ENCODE measurements at places on chromosomes 7 and 10.

DNA sequence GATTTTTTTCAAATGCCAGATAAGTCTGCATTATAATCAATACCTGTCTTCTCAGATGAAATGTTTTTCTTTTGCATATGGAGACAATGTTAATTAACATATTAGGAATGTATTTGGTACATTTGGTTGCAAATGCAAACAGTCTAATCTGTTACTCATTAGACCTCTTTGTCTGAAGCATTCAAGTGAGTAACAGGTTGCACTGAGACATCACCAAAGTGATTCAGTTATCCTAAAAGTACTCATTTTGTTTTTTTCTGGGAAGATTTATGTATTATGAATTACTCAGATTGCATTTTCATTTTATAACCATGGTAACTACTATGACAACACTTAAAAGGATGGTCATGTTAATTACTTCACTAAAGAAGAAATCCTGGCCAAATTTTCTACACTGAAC, 513.6 kb downstream of the HTR7 start:
- DNase-seq = no peak

DNA sequence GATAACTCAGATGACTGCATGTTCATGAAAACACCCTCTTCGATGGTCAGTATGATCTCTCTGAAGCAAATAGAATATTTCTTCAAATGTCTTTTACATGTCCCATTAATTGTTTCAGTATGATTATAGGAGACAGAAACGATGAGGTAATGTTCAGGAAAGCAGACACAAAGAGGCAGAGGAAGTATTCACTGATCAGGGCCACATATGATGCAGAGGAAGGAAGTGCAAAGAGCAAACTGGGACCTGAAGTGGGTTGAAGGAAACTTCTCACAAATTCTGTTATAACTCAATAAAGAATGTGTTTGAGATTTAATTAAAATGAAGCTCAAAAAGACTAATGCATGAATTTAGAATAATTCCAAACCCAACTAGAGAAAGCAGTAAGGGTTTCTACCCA, 70.5 kb downstream of the TES start:
- no peak for DNase-seq

GRCh38 chr10:21135023-21135931, 238.2 kb upstream of the NEBL start:
- no peak for DNase-seq

- no peak for DNase-seq
These were observed 5.5 kb upstream of the IQUB start for GRCh38 chr7:123539871-123540270.

GRCh38 chr7:120856621-120857352, 1.2 kb downstream of the TSPAN12 start:
- peak; percentile 0 for DNase-seq

- no peak for DNase-seq
These were observed 110.7 kb downstream of the RNF32 start for GRCh38 chr7:156751319-156751718.

DNA sequence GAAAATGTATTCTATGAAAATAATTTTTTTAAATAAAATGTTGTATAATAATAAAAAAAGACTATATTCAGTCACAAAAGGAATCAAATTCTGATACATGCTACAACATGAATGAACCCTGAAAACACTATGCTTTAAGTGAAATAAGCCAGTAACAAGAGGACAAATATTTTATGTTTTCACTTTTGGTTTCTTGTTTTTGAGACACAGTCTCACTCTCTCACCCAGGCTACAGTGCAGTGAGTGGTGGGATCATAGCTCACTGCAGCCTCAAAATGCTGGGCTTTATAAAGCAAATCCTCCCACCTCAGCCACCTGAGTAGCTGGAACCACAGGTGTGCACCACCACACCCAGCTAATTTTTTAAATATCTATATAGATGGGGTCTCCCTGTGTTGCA, 64.2 kb downstream of the CNOT4 start:
- DNase-seq = no peak

- DNase-seq = no peak
These were observed 57.2 kb downstream of the MGAM2 start for GRCh38 chr7:142168746-142169145.

GRCh38 chr10:101393378-101393777, 39.4 kb downstream of the BTRC start:
- DNase-seq = no peak

- DNase-seq = no peak
These were observed 17.0 kb downstream of the BCAP29 start for GRCh38 chr7:107596881-107597581.

- DNase-seq = no peak
These were observed 60.5 kb upstream of the MPP7 start for GRCh38 chr10:28363376-28363775.

- DNase-seq = no peak
These were observed 36.3 kb downstream of the GPR22 start for GRCh38 chr7:107505997-107506673.

DNA sequence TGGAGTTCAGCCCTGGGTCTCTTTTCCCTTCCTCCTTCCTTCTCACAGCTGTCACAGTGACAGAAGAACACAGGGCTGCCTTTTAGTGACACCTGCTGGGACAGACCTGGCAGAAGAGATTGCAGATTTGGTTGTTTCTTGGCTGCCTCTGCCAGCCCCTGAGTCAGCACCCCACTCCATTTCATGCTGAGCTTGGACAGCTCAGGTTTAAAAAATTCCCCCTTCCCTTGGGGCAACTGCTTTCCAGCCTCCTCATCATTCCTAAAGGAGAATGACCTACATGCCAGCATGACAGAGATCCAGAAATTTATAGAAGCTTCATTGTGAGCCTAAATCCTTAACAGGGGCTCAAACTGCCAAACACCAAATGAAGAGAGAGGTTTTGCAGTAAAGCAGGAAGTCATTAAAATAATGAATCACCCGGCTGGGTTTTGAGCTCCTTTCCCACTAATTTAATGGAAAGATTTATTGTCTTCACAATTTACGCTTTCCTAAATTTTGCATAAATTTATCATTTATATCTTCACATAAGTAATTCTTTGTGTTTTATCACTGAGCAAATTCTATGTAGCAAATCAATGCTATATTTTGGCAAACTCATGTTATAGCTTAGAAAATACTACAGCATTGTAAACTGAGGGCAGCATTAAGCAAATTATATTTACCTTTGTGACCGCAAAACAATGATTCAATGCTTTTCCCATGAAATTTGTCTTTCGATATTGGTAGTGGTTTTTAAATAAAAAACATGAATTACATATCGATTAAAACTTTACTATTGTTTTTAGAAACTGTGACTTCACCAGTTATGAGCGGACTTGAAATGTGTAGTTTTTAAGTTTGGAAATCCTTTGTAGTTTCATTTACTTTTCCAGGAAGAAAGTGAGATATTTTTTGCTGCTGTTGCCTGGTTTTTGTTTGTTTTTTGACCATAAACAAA, 399.5 kb upstream of the ANKRD30A start:
- no peak for DNase-seq

DNA sequence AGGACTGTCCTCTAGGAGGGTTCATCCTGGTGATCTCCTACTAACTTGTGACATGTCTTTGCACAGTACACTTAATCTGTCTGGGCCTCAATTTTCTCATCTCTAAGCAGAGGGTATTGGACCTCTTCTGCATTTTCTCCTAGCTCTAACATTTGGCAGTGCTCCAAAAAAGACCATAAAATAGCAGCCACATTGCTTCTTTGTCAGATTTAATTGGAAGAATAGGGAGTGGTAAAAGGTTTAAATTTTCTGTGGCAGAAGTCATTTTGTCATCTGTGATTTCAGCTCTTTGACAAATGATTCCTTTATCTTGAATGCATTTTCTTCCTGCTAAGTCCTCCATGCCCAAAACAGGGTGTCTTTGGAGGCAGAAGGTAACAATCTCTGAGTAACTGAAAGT, 289.9 kb upstream of the LRGUK start:
- no peak for DNase-seq

DNA sequence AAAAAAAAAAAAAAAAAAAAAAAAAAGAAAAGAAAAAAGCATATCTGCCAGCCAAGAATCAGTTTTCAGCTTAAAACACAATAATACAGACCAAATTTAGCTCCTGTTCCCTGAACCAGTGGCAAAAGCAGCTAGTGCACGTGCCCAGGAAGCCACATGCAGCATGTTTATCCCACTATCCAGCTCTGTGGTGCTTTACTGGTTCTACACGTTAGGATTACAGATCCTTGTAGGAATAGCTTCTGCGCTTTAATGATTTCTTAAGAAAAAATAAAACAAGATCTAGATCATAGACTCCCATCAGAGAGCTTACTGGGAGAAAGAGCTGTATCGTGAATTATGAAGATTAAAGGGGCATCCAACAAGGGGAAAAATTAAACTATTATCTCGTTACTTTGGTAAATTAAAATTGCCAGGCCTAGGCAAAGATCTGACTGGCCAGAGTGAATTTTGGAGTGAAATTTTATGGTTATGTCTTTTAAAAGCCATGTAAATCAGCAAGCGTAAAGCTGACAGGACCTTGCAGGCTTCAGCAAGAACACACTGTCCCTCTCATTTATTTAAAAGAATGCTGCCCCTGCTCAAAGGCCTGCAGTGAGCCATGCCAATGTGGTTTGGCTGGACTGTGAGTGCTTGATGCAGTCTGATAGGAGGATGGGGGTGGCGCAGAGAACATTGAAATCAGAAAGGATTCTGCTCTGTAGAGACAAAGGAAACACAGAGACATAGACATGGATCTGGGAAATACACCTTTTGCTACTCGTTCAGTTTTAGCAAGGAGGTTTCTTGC, 177.3 kb upstream of the PHYHIPL start:
- DNase-seq = no peak

DNA sequence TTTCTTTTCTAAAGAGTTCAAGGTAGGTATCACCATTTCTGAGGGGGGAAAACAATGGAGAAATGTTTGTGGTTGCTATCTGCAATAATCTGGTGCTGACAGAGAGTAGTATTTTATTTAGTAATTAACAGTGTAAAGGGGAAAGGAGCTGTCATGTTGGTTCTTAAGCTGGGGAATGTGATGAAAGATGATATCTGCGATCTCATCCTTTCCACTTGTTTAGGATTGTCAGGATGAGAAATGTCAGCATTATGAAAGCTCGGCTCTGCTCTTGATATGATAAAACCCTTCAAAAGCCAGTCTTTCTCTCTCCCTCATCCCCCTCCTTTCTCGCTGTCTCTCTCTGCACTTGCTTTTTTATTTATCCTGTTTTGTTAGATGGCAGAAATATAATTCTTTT, 106.1 kb downstream of the POU6F2 start:
- no peak for DNase-seq

- no peak for DNase-seq
These were observed 55.4 kb downstream of the LYZL1 start for GRCh38 chr10:29344073-29344820.

DNA sequence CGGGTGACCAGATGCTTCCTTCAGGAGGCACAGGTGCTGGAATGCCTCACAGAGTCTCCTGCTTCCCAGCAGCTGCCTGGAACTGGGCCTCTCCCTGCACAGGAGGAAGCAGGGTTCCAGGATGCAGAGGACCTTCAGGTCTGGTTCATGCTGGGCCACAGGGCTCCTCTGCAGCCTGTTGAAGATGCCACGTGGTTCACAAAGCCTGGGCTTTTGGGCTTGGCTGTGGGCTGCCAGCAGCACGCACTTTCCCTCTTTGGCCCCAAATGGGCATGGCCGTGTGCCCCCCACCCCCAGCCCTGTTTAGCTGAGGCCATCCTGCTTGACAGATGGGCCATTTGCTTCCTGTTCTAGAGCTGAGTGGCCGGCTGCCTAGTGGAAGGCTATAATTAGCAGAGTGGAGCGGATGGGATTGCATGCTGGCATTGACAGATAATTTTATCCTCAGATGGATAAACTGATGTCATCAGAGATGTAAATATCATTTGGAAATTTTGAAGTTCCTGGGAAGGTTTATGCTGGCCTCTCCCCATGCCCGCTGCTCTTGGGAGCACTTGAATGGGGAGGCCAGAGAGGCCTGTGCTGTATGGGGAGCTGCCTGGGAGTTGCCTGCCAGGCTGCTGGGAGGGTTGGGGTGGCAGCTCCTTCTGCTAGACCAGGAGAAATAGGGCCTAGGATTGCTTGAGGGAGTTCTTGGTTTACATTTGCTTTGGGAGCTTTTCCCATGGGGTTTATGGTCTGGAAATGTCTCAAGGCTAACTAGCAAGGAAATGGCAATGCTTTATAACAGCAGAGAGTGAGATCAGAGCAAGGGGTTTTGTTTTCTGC, 28.2 kb downstream of the TSPAN15 start:
- no peak for DNase-seq

- DNase-seq = no peak
These were observed 25.8 kb upstream of the PCGF5 start for GRCh38 chr10:91194497-91195179.

GRCh38 chr10:116886772-116887171, 37.5 kb downstream of the ENO4 start:
- no peak for DNase-seq

- no peak for DNase-seq
These were observed 50.0 kb downstream of the FIGNL1 start for GRCh38 chr7:50400114-50400513.

DNA sequence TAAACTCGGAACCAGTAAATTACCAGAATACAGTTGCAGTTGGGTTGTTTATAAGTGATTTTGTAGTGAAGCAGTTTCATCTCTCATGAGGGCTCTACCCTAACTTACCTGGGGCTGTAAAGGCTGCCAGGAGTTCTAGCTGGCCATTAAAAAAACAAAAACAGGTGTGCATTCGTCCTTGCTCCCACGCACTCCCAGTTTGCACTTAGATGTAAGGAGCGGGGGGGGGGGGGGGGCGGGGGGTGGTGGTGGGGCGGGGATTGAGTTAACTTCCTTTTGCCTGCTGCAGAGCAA, 2.3 kb upstream of the PFKFB3 start:
- no peak for DNase-seq

- no peak for DNase-seq
These were observed 182.3 kb downstream of the NPSR1 start for GRCh38 chr7:34840176-34840785.

- no peak for DNase-seq
These were observed 27.0 kb downstream of the LMOD2 start for GRCh38 chr7:123682690-123683089.

DNA sequence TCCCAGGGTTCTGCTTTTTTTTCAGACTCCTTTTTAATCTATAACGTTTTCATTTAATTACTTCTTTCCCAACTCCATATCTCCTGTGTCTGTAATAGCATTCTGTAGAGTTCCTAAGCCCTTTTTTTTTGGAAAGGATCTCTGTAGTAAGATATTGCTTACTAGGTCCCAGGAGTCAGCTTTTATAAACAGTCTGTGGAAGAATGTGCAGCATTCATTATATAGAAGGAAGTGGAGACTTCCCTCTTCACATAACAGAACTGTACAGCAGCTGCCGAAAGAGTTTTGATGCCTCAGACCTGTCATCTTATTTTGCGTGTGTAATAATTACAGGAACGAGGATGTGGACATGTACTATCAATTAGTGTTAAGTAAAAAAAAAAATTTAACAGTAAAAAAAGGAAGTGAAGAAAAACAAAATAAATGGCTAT, 7.4 kb upstream of the STEAP4 start:
- DNase-seq = no peak

DNA sequence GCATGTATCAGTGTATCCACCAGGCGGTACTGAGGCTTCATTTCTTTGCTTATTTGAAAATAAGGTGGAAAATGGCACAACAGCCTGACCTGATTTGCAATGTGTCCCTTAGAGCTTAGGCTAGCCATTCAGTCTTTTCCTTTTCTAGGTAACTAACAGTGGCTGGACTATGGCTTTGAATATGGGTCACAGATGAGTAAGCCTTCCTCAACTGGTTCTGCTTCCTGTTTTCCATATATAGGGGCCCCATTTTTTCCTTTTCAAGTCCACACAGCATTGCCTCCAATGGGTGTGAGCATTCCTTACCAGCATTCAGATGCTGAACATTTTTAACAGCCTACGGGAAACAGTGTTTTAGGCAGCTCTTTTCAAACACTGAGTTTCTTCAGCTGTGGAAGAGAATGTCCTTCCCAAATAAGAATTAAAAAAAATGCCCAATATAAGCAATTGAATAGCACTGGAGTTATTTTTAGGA, 3.9 kb upstream of the ITGB1 start:
- DNase-seq = no peak
